ENCODE measurements at places on chromosomes 11 and 22.

DNA sequence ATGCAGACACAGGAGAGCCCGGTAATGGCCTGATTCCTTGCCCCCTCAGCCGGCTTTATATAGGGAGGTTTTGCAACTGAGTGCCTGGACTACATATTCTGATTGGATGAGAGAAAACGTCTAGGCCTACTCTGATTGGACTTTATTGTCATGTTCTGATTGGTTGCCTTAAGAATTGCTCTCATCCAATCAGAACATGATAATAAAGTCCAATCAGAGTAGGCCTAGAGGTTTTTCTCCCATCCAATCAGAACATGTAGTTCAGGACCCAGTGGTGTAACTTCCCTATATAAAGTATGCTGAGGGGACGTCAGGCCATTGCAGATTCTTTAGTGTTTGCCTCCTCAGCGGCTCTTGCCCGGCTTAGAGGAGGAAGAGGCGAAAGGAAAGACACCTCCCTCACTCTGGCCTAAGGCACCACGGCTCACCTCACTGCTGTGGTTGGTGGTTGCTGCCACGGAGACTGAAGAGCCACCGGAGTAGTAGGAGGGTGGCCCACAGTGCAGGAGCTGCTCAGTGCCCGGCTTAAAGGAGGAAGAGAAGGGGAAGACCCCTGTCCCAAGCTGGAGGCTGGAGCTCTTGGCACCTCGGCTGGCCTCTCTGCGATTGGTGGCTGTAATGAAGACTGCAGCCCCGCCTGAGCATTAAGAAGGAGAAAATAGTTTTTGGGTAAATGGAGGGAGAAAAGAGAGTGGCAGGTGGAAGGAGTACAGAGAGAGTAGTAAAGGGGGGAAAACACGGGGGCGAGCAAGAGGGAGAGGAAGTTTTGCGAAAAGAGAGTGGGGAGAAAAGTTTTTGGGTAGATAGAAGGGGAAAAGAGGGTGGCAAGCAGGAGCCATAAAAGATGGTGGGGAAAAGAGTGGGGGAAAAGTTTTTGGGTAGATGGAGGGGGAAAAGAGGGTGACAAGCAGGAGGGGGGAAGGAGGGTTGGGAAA lies 116.7 kb upstream of the SERPIND1 start:
- no peak for DNase-seq

DNA sequence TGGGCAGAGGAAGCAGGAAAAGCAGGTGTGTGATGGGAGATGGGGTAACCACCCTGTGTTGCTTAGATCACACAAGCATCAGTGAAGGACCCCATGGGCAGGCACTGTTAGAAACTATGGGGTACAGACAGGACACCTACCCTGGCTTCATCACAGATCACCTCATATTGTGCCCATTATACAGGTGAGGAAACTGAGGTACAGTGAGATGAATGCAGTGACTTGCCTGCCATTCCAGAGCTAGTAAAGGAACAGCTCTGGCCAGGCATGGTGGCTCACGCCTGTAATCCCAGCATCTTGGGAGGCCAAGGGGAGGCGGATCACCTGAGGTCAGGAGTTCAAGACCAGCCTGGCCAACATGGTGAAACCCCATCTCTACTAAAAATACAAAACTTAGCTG lies 5.9 kb upstream of the MARK2 start:
- no peak for DNase-seq

GRCh38 chr22:20435436-20436306 lies 2.0 kb downstream of the SCARF2 start:
- DNase-seq: no peak

DNA sequence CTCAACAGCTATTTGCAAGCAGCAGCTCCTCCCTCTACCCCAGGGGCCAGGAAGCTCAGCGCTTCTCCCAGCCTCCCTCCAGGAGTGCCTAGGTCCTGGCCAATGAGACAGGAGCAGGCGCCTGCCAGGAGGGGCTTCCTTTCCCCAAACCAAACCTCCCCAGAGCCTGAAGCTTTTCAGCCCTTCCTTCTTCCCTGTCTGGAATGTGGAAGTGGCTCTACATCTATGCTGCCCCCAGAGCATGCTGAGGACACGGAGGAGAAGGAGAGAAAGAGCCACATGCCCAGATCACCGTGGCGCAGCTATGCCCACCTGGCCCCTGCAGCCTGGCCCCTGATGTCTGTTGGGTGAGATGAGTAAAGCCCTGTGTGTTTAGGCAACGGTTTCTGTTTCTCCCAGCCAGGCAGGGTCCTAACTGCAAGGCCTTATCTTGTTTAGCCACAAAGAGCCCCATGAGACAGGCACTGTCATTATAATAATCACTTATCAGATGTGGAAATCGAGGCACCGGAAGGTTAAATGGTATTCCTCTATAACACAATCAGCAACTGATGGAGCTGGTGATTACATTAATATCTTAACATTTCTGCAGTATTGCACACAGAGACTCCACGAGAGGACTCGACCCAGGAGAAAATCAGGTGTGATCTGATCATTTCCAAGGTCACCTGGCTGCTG lies 315.8 kb downstream of the CTTN start:
- DNase-seq: no peak

- no peak for DNase-seq
Observed at GRCh38 chr11:108398439-108398838, 68.9 kb downstream of the C11orf65 start.

GRCh38 chr11:2595204-2595603 lies 104.6 kb downstream of the KCNQ1OT1 start:
- DNase-seq: no peak

GRCh38 chr11:120702656-120703055 lies 191.1 kb downstream of the GRIK4 start:
- no peak for DNase-seq

DNA sequence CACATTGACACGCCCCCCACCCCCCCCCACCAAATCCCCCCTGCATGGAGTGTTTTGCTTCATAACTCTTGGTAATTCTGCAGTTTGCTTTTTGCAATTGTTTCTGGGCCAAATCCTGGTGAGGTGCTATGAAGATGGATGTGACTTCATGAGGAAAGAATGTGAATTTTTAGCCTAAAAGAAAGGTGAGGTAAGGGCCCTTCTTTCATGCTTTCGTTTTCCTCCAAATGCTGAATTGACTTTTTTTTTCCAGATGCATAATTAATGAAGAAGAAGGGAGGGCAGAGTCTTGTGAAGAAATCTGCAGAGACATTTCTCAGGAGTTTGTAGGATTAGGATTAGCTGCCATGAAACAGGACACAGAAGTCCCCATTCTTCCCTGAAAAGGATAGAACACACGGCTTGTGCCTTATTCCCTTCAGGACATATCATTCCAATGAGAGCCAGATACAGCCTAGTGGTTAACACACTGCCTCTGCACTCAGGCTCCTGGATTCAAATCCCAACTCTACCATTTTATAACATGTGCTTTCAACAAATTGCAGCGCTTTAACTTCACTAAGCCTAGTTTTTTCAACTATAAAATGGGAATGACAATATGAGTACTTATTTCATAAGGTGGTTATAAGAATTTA lies 19.6 kb upstream of the TBCEL start:
- no peak for DNase-seq

GRCh38 chr22:33756508-33756949 lies 163.7 kb downstream of the LARGE1 start:
- no peak for DNase-seq

DNA sequence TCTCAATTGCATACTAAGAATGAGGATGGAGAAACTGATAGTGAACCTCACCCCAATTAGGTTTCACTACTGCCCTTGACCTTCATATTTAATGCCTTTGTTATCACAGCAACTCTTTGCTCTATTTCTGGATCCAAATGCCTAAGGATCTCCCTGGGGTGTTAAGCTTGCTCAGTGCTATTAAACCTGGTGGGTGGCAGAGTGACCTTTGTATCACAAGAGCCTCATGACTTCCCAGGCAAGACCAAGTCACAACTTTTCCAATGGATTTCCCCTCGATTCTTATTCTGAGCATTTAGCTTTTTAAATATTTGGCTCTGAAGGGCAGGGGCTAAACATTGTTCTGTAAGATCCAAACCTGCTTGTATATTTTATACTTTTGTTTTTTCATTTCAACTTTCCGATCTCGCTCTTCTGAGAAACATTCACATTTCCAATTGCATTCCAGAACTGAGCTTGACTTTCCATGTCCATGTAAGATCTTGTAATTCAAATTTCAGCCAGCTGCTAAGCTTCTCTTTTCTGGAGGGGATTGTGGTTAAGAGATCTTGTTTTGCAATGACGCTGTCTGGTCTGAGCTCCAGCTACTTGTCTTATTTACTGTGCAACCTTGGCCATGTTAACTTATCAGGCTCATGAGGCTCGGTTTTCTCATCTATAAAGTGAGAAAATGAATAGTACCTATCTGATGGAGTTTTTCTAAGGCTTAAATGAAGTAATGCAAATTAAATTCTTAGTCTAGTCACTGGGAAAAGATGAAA lies 6.4 kb upstream of the EHF start:
- no peak for DNase-seq

DNA sequence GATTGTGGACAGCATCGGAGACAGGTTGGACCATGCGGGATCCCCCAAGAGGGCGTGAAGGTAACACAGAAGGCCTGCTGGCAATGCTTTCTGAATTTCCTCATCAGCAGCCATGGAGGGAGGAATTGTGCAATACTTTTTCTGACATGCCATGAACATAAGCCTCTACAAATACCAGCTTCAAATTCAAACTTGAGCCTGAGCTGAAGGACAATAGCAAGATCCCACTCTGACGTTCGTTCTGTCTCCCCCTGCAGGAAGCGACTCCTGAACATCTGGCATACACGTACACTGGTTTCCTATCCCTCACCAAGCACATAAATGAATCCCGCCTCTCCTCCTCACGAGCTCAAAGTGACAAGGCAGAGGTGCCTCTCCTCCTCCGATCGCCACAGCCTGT lies 312.2 kb downstream of the BRD1 start:
- DNase-seq: no peak

- DNase-seq: no peak
Observed at GRCh38 chr11:95092549-95093324, 3.1 kb downstream of the ENDOD1 start.

DNA sequence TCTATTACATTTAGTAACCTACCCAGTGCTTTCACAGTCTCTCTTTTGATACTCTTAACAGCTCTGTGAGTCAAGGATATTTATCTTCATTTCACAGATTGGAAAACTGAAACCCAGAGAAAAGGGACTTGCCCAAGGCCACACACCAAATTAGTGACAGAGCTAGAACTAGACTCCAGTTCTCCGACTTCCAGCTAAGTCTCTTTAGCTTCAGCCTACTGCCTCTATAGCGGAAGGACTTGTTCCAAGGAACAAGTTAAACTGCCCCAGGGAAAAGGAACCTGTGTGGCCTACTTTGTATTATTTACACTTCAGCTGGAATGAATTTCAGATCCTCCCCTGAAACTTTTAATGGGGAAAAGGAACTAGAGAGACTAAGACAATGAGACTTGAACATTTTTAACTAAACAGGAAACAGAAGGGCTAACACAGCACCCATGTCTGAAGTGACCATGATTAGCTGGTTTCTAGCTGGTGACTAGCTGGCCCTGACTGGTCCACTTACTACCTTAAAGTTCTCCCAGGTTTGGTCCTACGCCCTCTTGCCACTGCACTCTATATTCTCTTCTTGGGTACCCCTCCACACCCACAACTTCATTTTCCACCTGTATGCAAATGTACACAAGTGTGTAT lies 1.3 kb downstream of the LRRC51 start:
- no peak for DNase-seq

DNA sequence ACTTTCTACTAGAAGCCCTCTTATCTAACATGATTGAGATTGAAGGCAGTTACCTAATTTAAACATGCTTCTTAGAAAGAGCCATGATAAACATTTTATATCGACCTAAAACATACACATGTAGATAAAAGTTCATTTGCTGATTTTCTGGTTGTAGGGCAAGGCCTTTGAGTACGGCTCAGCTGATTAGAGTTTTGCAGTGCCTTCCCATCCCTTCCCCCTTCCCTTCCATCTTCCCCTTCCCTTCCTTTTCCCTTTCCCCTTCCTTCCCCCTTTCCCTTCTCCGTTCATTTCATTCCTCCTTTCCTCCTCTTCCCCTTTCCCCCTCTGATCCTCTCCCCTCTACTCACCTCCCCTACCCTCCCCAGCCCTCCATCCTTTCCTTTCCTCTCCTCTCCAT lies 4.3 kb downstream of the LDHC start:
- no peak for DNase-seq

- DNase-seq: no peak
Observed at GRCh38 chr11:79447038-79447786, 6.4 kb upstream of the TENM4 start.

DNA sequence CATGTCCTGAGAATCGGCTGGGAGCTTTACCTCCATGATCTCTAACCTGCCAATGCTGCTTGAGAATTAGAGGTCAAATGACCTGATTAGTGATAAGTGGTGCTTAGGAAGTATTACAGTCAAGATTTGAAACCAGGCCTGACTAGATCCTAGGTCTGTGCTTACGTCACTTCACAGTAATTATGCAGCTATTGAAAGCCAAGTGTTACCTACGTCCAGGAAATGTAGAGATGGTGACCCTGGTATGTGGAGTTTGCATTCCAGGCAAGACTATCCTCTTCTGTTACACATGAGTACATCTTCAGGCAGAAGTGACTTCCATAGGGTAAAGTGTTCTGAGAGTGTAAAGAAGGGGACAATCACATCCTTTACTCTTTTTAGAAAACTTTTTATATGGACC lies 530.4 kb upstream of the TENM4 start:
- DNase-seq: no peak

GRCh38 chr11:57493507-57494503 lies 21.7 kb downstream of the SLC43A1 start:
- no peak for DNase-seq

GRCh38 chr11:45211732-45212131 lies 65.3 kb downstream of the PRDM11 start:
- DNase-seq: no peak

DNA sequence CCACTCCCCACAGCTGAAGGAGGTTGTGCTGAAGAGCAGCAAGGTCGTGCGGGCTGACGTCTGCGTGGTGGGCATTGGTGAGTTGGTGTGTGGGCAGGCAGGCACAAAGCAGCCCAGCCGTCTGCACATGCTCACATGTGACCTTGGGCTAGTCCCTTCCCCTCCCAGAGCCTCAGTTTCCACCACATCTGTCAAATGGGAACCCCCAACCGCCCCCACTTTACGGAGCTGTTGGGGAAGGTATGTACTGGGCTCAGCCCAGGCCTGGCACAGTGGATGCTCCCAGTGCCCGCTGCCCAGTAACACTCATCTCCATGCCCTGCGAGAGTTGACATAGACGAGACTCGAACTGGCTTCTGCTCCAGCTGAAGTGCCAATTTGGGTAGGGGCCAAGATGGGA lies 5.1 kb upstream of the LZTR1 start:
- DNase-seq: no peak

GRCh38 chr22:43173976-43174720 lies 12.8 kb downstream of the TTLL12 start:
- DNase-seq: no peak

DNA sequence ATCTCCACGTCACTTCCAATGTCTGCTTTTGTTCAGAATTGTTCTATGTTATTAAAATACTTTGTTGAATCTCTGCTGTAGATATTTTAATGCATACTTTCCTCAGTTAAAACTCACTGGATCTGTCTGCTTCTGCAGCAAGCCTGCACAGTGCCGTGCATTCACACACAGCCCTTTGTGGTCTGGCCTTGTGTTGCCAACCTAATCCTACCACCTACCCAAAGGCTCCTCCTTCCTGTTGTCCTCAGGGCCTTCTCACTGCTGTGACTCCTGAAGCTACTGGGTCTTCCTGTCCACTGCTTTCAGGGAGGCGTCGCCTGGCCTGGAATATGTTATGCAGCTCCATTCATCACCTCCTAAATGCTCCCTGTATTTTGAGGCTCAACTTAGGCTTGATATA lies 67.0 kb downstream of the PPP6R3 start:
- DNase-seq: no peak

All from NCI-H2081 treated with DMSO at 0.1 percent for 48 hours (cell line).